ENCODE measurements at places on chromosomes 1 and 21.

- DNase-seq, result no peak
These were observed 21.4 kb downstream of the TMPRSS15 start for GRCh38 chr21:18382141-18382540.

- DNase-seq, result peak; percentile 38
These were observed 16.0 kb upstream of the ZNF496 start for GRCh38 chr1:247347477-247348222.

DNA sequence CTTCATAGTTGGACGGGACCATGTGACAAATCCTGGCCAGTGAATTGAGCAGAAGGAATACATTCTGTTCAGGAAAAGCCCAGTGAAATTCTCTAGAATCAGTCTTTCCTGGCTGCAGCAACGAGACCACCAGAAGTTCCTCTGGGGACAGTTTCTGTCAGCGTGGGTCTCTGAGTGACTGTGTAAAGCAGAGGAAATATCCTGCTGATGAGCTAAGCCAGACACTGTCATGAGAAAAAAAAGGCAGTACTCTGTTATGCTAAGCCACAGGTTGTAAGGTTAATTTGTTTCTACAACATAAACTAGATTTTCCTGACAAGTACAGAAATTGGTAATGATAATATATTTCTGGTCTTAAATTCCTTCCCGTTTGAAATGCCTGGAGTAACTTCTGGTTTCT lies 664.4 kb downstream of the LMO4 start:
- DNase-seq, result no peak

GRCh38 chr1:54464031-54464476 lies 57.9 kb upstream of the SSBP3 start:
- DNase-seq, result no peak

DNA sequence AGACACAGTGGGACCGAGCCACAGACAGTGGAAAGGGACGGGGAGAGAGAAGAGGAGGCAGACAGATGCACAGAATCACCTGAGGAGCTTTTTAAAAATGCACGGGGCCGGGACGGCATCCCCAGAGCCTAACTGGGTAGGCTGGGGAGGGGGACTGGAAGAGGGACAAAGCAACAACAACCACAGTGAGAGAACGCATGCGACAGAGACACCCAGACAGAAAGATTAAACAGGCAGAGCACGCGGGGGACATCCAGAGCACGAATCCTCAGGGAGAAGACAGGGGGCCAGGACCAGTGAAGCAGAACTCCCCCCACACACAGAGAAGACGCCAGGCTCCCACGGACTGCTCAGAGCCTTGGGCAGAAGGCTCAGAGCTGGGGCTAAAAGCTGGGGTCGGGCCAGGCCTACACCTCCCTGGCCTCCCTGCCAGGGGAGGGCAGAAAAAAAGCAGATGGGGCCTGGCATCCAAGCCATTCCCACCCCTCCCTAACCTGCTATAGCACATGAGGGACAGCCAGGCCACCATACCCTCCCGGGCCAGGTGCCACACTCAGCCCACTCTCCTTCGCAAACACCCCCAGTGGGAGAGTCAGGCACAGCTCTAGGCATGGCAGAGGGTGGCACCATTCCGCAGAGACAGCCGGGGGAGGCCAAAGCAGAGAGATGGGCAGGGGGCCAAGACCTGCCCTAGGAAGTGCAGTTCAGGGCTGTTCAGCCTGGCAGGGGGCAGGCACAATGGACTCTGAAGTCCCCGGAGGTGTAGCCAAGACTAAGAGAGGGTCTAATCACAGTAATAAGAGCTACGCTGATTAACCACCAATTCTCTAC lies 29.8 kb upstream of the COL16A1 start:
- DNase-seq, result no peak

GRCh38 chr1:172760121-172760520 lies 101.2 kb downstream of the FASLG start:
- no peak for DNase-seq

DNA sequence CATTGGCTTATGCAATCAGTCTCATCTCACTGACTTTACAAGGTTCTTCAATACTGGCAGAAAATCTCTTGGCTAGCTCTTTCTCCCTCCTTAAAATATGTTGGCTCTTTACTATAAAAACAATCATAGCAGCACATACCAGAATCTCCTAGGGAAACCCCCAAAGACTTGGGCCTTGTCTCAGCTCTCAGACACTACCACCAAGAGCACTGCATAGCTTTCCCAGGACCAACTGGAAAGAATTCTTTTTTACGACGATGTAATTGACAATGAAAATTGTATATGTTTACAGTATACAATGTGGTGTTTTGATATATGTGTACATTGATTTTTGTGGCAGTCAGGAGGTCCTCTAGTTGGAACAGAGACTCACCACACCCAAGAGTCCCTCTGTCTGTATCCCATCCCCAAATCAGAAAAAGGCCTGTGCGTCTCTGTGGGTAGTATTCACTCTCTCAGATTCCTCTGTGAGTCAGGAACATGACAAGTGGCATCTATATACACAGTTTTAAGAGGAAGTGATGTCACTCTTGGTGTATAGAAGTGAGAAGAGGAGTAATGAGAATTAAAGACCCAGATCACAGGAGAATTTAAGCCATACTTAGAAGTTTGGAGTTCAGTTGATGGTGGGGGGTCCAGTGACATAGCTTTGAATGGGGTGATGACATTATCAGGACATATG lies 21.1 kb downstream of the SMAP2 start:
- peak; percentile 42 for DNase-seq

DNA sequence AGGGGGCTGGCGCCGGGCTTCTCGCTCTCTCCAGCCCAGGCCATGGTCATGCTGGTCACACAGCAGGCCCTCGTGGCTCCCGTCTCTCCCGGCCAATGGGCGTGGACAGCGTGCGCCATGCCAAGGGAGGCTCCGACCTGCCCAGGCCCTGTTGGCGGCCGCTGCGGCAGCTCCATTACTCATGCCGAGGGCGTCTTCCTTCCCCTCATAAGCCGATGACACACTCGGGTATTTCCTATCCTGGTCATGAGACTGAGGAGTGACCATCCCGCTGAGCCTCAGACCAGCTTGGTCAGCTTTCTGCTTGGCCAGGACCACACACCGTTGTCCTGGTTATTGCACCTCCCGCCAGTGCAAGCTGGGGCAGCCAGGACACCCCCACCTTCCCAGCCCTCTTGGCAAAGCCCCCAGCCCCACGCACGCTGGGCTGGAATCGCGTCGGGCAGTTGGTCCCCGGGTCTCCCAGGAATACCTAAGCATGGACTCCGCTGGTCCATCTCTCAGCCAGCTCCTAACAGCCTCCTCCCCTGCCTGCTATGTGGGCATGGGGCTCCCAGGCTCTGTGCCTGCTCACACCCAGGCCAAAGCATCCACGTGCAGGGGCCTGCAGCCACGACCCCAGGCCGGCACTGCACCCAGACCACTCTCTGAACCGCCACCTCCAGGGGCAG lies 49.8 kb downstream of the ARHGEF16 start:
- no peak for DNase-seq

DNA sequence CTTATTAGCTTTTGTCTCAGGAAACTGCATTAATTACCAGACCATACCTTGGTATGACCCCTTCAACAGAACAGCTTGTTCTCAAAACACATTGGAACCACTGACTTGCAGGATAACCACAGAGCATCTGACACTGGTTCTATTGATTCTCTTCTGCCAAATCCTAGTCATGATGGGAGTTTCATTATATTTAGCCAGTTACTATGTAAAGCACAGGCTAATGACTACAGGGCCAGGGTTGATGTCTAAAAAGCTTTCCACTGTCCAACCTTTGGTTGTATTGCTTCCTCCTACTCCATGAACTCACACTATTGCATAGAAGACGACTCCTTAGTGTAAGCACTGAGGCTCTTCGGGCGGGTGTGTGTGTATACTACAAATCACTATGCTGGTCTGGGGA lies 3.8 kb downstream of the STMN1 start:
- DNase-seq, result no peak

DNA sequence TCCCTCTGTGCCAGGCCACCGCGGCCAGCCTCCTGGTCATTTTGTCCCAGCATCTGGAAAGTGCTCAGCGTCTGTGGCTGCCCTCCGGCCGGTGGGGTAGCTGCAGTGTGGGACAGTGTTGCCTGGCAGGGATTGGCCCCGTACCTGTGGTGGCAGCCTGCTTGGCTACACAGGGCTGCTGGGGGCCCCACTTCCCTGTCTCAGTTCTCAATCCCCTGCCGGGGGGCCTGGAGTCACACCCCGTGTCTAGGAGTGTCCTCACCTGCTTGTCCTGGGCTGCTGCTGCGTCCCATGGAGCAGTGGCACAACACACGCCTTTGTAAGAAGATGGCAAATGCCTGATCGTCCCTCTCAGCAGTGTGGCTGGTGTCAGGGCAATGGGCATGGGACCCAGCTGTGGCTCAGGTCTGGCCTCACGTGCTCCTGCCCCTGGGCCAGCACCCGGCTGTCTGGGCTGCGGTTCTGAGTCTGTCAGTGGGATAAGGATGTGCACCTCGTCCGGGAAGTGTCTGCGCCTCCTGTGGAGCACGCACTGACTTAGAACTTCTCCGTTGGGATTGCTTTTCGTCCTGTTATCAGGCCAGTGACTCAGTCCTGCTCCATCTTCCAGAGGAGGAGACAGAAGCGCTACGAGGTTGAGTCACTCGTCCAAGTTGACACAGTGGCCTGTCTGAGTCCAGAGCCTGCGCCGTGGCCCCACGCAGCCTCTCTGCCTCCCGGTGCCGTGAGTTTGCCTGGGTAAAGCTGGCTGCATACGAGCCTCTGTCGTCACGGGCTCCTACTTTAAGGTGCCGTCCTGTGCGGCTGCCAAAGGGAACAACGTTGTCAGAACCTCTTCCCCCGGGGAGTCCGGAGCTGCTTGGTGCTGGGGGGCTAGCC lies 41.0 kb downstream of the CRYAA start:
- no peak for DNase-seq

GRCh38 chr21:37208056-37208721 lies 58.9 kb downstream of the VPS26C start:
- peak; percentile 83 for DNase-seq

- DNase-seq, result no peak
These were observed 18.5 kb downstream of the ZBTB21 start for GRCh38 chr21:41991659-41992058.

DNA sequence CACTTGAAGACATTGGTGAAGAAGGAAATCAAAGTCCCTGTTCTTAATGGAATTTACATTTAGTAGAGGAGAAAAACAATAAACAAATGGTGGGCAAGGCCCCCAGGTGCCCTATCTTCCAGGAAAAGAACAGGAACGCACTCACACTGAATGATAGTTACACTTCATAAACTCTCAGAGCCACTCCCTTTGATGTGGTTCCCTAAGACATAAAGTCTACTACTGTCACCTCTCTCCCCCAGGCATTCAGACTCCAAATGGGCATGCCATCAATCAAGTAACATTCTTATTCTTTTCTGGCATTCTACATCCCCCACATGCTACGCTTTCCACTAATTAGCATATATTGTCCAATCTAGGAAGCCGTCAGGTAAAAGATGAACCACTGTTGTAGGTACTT lies 36.6 kb upstream of the PIGC start:
- DNase-seq, result no peak

GRCh38 chr21:43835050-43835449 lies 30.0 kb upstream of the AGPAT3 start:
- no peak for DNase-seq

DNA sequence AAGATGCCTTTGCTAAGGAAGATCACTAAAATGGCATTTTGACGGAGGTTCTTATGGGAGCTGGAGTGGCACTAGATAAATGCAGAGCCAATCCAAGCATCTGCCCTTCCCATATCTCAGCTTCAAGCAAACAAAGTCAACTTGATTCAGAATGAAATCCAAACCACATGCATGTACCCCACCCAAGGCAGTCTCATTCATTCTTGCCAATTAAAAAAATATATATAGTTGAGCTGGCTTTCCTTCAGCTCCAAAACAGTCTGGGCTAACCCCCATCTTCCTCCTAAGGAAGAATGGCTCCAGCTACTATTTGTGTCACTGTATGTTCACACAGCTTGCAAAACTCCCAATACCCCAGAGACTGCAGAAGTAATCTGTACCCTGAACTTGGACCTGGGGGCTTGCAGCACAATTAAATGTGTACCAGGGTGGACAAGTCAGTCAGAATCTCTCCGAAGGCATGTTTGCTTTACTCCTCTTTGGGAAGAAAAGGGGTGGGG lies 35.4 kb downstream of the GPR3 start:
- DNase-seq, result no peak

DNA sequence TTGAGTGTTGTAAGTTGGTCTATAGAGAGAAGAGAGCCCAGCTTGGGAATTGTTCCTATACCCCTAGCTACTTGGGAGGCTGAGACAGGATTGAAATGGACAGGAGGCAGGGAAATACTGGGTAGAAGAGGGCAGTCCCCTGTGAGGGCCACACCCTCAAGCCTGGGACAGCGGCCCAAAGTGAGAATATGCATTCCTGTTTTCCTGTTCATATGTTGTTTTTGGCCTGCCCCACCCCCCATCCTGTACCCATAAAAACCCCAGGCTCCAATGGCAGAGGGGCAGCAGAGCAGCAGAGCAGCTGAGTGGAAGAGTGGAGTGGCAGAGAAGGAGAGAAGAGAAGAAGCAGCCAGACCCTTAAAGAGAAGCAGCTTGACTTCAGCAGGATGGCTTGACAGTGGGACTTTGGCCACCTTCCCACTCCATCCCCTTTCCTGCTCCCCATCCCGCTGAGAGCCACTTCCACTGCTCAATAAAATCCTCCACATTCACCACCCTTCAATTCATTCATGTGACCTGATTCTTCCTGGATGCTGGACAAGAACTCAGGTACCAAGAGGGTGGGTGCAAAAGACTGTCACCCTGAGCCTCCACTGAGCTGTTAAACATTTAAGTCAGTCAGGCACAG lies 70.6 kb upstream of the PUM1 start:
- DNase-seq, result no peak

GRCh38 chr1:173224949-173225348 lies 17.8 kb upstream of the TNFSF4 start:
- DNase-seq, result no peak

GRCh38 chr1:93716941-93717368 lies 35.3 kb upstream of the BCAR3 start:
- DNase-seq, result no peak

- no peak for DNase-seq
These were observed 119.4 kb downstream of the SIPA1L2 start for GRCh38 chr1:232510367-232511110.

DNA sequence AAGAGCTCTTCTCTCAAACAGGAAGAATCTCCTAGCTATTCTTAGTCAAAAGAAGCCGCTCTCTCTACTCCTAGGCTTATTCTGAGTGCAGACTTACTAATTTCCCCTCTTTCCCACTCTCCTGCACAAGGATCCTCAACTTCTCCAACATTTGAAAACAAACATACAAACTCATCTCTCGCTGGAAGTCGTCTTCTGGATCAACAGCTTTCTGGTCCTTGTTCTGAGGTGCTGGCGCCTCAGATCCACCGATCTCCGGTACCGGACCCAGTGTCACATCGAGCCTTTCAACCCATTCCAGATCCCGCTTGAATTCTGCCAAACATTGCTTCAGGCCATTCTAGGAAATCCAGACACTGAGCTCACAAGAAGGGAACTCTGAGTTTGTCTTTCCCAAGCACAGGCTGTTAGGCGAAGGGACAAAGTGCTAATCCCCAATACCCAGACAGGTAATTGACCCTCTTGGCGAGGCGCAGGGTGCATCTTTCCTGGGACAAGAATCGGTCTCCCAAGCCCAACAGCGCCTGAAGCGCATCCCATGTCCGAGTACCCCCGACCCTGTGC lies 696 bp downstream of the EBNA1BP2 start:
- peak; percentile 18 for DNase-seq

GRCh38 chr1:3821908-3822307 lies 25.6 kb upstream of the LRRC47 start:
- DNase-seq, result no peak

GRCh38 chr1:225980005-225980836 lies 18.9 kb downstream of the SDE2 start:
- DNase-seq, result no peak

Measured in GM13976 (cell line).